Lung (tissue), 17 donors: ENCODE measurements at places on chromosomes 16 and 17. TPM values are rescaled to one million over a fixed set of nuclear protein-coding genes. Genes with fewer than 3 reads are reported as not detected.
A peak's percentile ranks its signal among the peaks of the same experiment; 100 is the strongest.

IL34 gene
- 11.6 TPM for total RNA-seq

- H3K27ac ChIP-seq, result peak overlapping the region; percentile 94
- peaks cover 9% of the 10 kb centered on the region for H3K36me3 ChIP-seq
- DNase-seq, result peak; percentile 96
- no peaks in the 10 kb centered on the region for H3K27me3 ChIP-seq
- peaks cover 20% of the 10 kb centered on the region for H3K4me1 ChIP-seq
Observed at GRCh38 chr17:65560628-65561451, 608 bp downstream of the AXIN2 start.

DNA sequence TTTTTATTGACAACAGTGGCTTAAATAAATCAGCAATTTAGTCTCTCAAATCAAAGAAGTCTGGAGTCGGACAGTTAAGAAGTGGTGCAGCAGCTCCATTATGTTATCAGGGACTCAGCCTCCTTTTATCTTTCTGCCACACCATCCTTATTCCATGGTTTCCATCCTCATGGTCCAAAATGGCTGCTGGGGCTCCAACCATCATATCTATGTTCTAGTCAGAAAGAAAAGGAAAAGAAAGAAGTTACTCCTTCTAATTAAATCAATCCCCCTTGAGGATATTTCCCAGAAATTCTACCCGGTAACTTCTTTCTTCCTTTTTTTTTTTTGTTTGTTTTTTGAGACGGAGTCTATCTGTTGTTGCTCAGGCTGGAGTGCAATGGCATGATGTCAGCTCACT is 109.5 kb downstream of the HS3ST2 start:
- no peaks in the 10 kb centered on the region for H3K36me3 ChIP-seq
- H3K4me3 ChIP-seq, result no peak overlapping the region
- no peaks in the 10 kb centered on the region for H3K27me3 ChIP-seq
- no peak for DNase-seq
- H3K27ac ChIP-seq, result no peak overlapping the region

KREMEN2 gene
- 0.15 TPM for total RNA-seq

DNA sequence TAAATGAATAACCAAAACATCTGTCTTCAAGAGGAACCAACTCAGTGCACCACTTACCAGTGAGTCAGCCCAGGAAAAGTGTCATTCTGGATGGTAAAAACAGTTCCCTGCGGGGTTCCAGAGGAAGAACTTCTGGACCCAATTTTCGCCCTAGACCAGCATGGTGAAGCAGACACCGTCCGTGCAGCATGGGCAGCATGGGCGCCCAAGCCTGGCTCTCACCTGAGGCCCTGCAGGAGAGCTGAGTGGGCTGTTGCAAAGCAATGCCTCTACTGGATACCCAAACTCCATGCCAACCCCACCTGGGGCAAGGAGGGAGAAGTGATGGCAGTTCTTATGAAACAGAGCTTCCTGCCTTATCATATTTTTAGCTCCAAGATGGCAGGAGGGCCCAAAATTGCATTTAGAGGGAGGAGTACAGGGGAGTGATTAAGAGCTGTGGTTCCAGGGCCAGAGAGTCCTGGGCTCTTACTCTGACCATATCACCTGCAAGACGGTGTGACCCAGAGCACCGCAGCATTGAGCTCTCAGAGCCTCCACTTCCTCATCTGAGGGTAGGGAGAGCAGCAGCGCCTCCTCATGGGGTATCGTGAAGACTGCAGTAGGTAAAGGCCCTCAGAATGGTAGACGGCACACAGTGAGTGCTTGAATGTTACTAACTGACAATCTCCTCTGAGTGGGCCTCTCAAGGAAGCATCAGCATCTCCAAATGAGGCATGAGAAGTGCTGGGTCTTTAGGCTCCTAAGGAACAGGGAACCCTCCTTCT is 16.6 kb upstream of the INPP5K start:
- no peaks in the 10 kb centered on the region for H3K4me1 ChIP-seq
- H3K4me3 ChIP-seq, result no peak overlapping the region
- peaks cover 34% of the 10 kb centered on the region for H3K36me3 ChIP-seq
- no peak for DNase-seq
- H3K27me3 ChIP-seq, result no peaks in the 10 kb centered on the region
- no peak overlapping the region for H3K27ac ChIP-seq

SOCS3 gene
- total RNA-seq, result 65.8 TPM

DNA sequence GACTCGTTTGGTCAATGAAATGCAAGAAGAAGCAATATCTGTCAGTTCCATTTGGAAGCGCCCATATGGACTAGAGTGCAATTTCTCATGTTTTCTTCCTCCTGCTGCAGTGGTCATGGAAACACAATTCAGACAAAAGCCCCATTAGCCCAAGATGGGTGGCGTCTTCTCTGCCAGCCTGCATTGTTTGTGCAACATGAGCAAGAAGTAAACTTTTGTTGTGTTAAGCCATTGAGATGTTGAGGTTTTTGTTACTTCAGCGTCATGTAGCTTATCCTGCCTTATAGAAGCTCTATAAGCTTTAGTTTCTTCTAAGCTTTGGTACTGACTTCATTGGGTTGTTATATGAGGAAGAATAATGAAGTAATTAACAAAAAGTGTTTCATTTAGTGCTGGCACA is 137.4 kb downstream of the NPIPB5 start:
- no peaks in the 10 kb centered on the region for H3K4me1 ChIP-seq
- H3K4me3 ChIP-seq, result no peak overlapping the region
- no peaks in the 10 kb centered on the region for H3K36me3 ChIP-seq
- H3K27ac ChIP-seq, result no peak overlapping the region
- no peak for DNase-seq

DNA sequence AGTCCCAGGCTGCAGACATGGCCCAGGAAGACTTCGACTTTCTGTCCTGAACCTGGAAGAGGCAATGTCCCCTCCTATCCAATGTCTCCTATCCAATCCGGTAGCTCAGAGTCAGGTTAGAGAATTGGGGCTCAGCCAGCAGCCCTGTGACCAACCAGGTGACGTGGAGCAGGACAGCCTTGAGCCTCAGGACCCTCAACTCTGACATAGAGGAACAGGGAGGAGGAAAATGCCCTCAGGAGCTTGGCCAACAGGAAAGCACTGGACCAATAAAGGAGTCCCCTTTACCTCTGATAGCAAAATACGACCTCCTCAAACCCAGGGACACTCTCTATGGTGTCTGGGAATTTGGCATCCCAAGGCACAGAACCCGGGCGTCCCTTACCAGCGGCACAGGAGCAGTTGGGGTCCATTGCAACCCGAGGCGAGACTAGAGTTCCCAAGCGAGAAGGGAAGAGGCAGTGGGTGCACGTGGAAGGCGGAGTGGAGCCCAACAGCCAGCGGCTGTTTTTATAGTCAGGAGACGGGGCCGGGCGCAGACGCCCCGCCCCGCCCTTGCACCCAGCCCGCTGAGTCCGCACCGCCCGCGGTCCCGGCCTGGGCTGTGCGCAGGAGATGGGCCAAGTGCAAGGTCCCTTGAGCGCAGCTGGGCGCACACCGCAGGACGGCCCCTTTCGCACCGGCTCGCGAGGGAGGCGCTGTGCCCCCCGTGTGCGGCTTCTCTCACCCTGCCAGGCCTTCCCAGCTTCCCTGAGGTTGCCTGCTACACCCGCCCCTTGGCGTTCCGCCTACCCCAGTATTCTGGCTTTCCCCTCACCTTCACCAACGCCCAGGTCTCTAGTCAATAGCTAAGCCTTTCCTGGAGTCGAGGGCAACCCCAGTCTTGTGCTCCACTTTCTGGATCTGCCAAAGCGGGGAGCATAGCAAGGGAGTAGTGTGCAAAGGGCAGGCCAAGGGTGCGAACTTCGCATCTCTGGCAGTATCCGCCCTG is at the start of gene MT1G:
Gene MT1G, minus strand, starts transcription at position 485 of the 991 bp plus-strand sequence. Its CDS starts 72 bp downstream, at position 413.
- H3K27ac ChIP-seq, result no peak within 1 kb of the TSS
- no peaks in the 10 kb centered on the region for H3K36me3 ChIP-seq
- peaks cover 95% of the 10 kb centered on the region for H3K27me3 ChIP-seq
- peak; percentile 37 for DNase-seq
